Lower lobe of right lung (tissue), 2 donors: ENCODE measurements at places on chromosomes 2 and 18.

DNA sequence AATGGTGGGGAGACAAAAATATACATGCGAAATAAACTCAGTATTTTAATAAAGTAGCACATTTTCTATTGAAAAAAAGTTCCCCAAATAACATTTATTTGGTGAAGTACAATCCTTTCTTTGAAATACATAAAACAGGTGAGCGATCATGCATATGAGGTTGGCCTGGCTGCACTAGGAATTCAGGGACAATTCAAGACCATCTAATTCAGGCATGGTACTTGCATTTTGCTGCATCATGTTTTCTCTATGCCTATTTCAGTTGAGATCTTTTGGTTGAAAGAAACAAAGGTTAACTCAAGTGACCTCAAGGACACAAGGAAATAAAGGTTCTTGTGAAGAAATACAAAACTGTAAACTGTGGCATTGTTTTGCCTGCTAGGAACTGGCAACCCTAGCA is 19.8 kb upstream of the TAF4B start:
- no peak for DNase-seq

- DNase-seq = no peak
Measured at GRCh38 chr2:173434762-173435569, 80.3 kb downstream of the CDCA7 start.

- DNase-seq = no peak
Measured at GRCh38 chr18:38635709-38636430, 1070.3 kb upstream of the CELF4 start.

DNA sequence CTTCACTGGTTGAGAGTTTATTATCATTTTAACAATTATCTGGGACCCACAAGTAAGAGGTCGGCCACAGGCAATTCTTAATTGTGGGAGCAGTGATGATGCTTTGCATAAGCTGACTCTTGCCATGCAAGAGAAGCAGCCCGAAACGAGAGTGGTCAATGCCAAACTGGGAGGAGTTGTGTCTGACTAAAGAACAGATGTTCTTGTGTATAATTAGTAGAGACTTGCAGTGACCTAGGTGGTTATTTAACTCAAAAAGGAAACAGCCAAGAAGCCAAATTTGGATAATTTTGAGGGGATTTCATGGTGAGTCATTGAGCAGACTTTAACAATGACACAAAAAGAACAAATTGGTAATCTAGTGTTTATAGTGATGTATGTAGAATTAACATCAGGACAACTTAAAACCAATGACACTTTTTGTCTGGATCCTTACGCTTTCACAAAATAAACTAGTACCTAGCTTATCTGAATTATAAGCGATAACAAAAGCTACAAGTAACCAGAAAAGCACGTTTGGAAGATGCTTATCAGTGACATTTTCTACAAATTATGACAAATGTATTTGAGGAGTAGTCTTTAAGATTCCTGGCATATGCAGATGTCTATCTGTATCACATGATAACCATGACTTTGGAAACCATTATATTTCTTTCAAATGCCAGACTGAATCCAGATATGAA is 184.7 kb upstream of the DLGAP1 start:
- DNase-seq = no peak

DNA sequence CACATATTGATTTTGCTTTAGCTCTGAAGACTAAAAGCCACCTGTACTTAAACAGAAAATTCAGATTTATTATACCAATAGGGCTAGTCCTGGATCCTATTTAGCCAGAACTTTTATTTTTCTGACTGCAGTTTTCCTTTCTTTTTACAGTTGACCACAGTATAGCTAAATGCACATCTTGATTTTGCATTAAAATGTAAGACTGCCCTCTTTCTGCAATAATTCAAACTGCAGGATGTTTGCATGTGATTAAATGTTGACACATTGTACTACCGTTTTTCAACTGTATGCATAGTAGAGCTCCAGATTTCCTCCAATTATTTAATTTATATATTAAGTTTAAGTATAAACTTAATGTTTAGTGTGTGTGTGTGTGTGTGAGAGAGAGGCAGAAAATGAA is 1262.9 kb downstream of the SUCLG1 start:
- DNase-seq = no peak

GRCh38 chr2:241003047-241003360 is 4.6 kb downstream of the SNED1 start:
- no peak for DNase-seq

DNA sequence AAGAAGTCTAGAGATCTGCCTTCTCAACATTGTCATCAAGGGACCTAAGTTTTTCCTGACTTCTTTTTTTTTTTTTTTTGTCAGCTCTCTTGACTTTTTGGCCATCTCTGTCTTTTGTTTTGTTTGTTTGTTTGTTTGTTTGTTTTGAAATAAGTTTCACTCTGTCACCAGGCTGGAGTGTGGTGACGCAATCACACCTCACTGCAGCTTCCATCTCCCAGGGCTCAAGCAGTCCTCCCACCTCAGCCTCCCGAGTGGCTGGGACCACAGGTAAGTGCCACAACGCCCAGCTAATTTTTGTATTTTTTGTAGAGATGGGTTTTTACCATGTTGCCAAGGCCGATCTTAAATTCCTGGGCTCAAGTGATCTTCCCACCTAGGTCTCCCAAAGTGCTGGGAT is 5.6 kb upstream of the PUS10 start:
- DNase-seq = no peak

DNA sequence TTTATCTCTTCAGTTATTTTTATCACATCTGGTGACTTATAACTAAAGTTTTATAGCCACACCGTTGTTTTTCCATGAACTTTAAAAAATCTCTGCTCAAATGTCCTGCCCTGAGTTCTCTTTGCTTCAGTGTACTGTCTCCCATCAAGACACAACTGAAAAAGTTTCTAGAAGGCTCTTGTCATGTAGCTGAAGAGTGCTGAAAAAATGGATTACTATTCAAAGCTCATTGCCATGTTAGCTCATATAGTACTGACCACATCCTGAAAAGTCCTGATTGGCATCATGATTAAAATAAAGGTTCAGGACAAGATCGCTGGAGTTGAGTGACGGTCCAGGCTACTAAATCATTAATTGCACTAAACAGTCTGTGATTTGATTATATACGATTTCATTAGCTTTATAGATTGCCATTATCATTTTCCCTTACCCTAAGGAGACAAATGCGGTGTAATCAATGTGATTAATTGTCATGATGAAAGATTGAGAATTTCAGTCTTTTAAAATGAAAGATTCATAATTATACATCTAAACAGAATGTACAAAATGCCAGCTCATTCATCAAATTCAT is 62.2 kb downstream of the MFSD6 start:
- DNase-seq = no peak

DNA sequence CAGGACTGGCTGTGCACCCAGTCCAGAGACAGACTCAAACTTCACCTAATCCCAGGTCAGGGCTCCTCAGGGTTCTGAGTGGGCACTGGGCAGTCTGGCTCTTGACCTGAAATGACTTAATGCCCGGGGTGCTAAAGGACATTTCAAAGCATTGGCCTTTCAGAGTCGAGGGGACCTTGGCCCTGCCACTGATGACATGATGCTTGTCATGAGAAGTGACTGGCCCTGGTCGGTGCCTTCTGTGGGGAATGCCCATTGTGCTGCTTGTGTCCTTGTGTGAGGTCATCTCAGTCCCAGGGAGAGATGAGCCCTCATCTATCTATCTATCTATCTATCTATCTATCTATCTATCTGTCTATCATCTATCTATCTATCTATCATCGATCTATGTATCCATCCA is 81.3 kb downstream of the CTAGE1 start:
- no peak for DNase-seq

GRCh38 chr18:58682429-58683069 is 11.3 kb downstream of the MALT1 start:
- no peak for DNase-seq
